ENCODE measurements at places on chromosomes 7 and 10.

GRCh38 chr7:98240961-98241673 is 10.9 kb downstream of the TECPR1 start:
- peak; percentile 45 for DNase-seq

- DNase-seq, result no peak
Observed at GRCh38 chr10:64369885-64370773, 848.9 kb downstream of the REEP3 start.

- DNase-seq, result no peak
Observed at GRCh38 chr10:123478116-123478515, 188.0 kb upstream of the GPR26 start.

DNA sequence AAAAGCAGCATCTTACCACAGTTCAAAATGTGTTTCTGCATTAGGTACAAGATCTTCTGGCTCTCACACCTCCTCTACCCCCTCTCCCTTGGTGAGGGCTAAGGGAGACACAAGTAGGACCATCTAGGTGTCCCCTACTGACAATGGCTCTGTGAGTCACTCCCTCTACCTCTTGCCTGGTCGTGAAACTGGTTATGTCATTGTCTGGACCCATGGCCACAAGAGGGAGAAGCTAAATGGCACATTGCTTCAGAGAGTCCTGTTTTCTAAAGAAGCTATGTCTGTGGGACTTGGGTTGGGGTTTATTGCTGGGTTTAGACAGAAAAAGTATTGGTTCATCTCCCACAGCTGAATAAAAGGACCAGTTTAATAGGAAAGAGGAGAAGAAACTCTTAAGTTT is 4.0 kb upstream of the PLXNA4 start:
- DNase-seq, result no peak

- DNase-seq, result no peak
Observed at GRCh38 chr7:30617359-30617758, 22.7 kb downstream of the GARS1 start.

DNA sequence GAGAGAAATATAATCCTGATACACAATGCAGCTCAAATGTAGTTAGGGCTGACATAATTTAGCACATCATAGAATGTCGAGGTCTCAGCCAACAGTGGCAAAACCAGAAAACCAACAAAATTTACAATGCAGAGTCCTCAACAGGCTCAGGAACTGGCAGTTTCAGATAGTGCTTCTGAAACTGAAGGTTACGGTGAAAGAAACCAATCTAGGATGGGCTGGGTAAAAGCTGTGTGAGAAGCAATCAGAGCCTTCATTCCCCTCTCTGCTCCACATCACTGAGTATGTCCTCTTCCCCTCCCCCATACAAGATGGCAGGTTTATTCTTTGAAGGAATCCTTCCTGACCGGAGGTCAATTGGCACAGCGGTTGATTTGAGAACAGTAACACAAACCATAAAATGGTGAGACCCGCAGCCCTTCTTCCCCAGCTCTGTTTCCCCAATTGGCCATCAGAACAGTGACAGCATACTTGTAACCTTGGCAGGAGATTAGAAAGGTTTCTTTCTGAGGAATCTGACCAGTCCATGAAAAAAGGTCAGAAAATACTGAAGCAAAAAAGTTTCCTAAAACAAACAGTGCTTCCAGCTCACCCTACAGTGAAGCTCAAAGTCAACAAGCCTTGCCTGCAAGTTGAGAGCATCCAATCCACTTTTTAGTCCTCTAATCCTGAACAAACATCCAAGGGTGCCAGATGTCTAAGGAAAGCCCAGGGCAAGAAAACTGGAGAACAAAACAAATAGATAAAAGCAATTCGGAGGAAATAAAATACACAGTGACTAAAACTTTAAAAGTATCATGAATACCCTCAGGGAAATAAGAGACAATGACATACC is 53.9 kb upstream of the IL6 start:
- DNase-seq, result peak; percentile 63

DNA sequence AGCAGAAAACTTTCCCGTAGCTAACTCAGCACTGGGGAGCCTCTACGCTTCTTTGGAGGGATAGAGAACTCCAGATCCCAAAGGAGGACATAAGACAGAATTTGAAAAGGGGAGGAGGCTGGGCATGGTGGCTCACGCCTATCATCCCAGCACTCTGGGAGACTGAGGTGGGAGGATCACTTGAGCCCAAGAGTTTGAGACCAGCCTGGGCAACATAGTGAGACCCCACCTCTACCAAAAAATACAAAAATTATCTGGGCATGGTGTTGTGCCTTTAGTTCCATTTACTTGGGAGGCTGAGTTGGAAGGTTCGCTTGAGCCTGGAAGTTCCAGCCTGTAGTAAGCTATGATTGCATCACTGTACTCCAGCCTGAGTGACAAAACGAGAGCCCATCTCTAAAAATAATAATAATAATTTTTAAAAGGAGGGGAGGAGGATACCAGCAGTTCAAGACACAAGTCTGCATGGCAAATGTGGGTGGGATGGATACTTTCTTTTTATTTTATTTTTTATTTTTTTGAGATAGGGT is 165.9 kb upstream of the SH2B2 start:
- DNase-seq, result no peak

DNA sequence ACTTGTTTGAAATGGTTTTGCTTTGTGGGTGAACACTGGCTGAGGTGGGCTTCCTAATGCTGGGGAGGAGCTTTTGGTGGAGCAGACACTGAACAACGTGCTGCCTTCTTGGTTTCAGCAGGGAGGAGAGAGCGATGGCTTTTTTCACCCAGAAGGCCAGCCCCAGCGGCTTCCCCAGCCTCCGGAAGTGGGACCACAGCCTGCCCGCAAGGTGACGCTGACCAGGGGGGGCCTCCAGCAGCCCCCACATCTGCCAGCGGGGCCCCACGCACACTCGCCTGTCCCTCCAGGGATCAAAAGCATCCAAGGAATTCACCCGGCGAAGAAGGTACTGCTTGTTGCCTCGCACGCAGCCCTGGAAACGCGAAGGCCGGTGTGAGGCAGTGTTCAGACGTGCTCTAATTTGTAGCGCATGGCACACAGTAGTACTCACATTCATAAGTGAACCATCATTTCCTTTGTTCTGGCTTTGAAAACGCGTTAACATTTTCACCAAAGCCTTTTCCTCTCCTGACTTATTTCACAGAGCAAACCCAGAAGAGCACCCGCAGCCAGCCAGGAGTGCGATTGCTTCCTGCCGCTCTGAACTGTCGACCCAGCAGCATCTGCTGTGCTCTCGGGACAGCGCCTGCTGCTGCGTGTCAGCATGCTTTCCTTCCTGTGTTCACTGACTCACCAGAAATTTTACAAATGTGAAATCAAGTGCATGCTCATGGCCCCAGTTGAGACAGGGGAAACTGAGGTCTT is 48.4 kb downstream of the SHH start:
- DNase-seq, result no peak

Data from NCI-H460 (cell line).